ENCODE measurements at places on chromosomes 2 and 18.
A peak's percentile ranks its signal among the peaks of the same experiment; 100 is the strongest.

DNA sequence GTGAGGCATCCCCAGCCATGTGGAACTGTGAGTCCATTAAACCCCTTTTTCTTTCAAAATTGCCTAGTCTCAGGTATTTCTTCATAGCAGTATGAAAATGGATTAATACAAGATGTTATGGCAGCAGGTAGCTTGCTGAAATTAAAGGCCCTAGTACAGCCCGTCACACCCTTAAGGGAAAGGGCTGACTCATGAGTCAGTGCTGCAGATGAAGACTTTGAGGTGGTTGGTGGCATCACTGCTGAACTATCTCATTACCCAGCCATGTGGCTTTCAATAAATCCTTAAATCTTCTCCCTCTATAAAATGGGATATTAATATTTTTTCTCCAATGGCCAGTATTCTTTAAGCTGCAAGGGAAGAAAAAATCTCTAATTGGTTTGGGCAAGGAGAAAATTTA is 226.1 kb upstream of the CCDC68 start:
- H3K36me3 ChIP-seq, result no peaks in the 10 kb centered on the region
- H3K4me3 ChIP-seq, result no peak overlapping the region
- H3K27ac ChIP-seq, result no peak overlapping the region
- H3K27me3 ChIP-seq, result no peaks in the 10 kb centered on the region
- DNase-seq, result no peak

DNA sequence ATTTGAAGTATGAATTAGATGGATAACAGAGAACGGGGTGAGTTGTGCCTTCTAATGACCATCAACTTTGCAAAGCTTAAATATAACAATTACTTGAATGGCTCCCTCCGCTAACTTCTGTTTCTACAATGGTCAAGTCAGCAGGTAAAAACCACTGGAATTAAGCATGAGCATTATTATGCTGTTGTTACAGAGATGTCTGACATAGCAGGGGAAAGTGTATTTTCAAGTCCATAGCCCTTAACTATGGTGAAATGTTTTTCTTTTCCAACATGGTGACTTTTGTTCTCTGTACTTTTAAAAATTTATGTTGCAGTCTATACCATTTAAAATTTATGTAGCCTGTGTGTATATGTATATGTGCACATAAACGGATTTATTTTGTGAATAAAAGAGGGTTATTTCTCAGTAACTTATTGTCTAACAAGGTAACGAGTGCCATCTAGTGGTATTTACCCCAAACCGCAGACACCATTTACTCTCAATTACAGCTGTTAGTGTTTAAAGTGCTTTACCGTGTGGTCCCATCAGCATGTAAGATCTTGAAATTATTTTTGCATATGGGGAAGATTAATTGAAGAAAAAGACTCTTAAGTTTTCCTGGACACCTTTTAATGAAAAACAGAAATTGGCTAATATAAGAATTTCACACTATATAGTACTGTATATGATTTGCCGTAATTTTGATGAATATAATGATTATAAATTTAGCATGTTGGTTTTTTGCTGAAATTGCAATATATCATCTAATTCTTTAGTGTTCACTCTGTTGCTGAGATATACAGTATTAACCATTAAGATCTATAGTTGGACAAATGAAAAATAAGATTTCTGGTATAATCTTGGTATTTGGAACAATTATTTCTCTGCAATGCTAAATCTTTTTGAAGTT is 78.2 kb downstream of the UBE2E3 start:
- H3K4me1 ChIP-seq, result peaks cover 6% of the 10 kb centered on the region
- H3K27me3 ChIP-seq, result no peaks in the 10 kb centered on the region
- no peak overlapping the region for H3K4me3 ChIP-seq
- peaks cover under 1% of the 10 kb centered on the region for H3K36me3 ChIP-seq

GRCh38 chr18:36312806-36313395 is 15.4 kb downstream of the FHOD3 start:
- no peak overlapping the region for H3K4me3 ChIP-seq
- no peaks in the 10 kb centered on the region for H3K36me3 ChIP-seq
- H3K27me3 ChIP-seq, result peaks cover 27% of the 10 kb centered on the region
- DNase-seq, result no peak
- no peaks in the 10 kb centered on the region for H3K4me1 ChIP-seq

GRCh38 chr2:191177751-191178736 is 27.2 kb upstream of the STAT4 start:
- no peak overlapping the region for H3K4me3 ChIP-seq
- H3K27me3 ChIP-seq, result no peaks in the 10 kb centered on the region
- H3K36me3 ChIP-seq, result no peaks in the 10 kb centered on the region
- peaks cover 29% of the 10 kb centered on the region for H3K4me1 ChIP-seq
- H3K27ac ChIP-seq, result no peak overlapping the region

- no peak overlapping the region for H3K27ac ChIP-seq
- no peak for DNase-seq
- no peaks in the 10 kb centered on the region for H3K36me3 ChIP-seq
- H3K4me1 ChIP-seq, result no peaks in the 10 kb centered on the region
These were observed 226.1 kb downstream of the DYSF start for GRCh38 chr2:71679491-71679890.

GRCh38 chr2:97654309-97654708 is 8.4 kb downstream of the COX5B start:
- H3K27ac ChIP-seq, result peak overlapping the region; percentile 26
- H3K4me1 ChIP-seq, result peaks cover 11% of the 10 kb centered on the region
- no peaks in the 10 kb centered on the region for H3K27me3 ChIP-seq
- peaks cover 42% of the 10 kb centered on the region for H3K36me3 ChIP-seq
